Activated T-cell treated with anti-CD3 and anti-CD28 coated beads for 24 hours (primary cell): ENCODE measurements at places on chromosomes 2 and 18.

DNA sequence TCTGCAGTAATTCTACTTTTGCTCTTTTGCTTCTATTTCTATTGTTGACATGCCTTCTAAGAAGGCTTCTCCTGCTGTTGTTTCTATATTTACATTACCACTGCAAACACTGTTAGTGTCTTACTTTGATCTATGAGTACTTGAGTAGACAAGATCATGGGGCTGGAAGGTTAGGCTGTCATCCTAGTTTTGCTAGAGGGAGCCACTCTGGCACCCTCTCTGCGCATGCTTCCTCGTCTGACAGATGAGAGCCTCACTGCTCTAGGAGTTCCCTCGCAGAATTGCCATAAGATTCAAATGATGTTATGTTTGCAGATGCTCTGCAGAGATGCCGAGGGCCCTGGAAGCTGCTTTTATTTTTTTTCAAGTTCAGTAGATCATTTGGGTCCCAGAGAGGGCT, 185.6 kb downstream of the RNF144A start:
- no peak for DNase-seq

DNA sequence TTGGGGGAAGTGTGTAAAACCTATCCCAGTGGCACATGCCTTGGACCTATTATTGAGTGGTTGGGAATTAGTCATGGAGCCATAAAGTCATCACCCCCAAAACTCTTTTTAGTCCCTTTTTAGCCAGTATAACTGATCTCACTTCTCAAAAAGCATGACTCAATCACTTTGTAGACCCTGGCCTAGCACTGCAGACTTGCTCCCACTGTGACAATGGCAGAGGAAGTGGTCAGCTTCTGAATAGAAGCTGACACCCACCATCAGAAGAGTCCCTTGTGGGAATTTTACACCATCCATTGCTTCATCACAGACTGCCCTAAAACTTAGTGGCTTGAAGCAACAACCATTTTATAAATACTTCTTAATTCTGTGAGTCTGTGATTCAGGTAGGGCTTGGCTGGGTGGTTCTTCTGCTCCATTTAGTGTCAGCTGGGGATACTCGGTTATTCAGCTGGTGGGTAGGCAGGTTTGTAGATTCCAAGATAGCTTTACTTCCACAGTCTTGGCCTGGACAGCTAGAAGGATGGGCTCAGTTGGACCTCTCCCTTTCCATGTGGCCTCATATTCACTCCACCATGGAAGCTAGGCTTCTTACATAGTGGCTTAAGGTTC, 10.8 kb upstream of the ITGA6 start:
- no peak for DNase-seq

GRCh38 chr2:98310010-98310409, 36.2 kb upstream of the CNGA3 start:
- no peak for DNase-seq

- DNase-seq = no peak
Measured at GRCh38 chr2:108324531-108325255, 36.0 kb downstream of the SULT1C2 start.

GRCh38 chr18:50662177-50662576, 102.3 kb downstream of the MAPK4 start:
- DNase-seq = no peak

DNA sequence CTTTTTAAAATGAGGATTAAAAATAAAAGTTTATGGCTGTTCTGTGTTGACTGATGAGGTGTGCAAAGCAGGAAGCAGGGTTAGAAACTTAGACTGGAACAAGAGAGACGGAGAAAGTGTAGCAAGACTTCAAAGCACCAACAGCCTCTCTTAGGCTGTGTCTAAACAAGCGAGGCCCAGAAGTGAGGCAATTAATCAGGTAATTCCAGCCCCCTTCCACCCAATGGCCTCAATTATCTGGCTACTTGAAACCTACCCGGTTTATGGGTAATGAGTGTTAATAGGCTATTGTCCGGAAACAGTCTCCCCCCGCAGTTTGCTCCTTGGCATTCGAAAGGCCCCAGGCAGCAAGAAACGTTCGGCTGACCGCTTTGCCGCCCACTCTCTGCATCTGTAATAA, 171.7 kb upstream of the MYCN start:
- no peak for DNase-seq

- DNase-seq = no peak
Measured at GRCh38 chr2:222000326-222000725, 298.5 kb downstream of the PAX3 start.

DNA sequence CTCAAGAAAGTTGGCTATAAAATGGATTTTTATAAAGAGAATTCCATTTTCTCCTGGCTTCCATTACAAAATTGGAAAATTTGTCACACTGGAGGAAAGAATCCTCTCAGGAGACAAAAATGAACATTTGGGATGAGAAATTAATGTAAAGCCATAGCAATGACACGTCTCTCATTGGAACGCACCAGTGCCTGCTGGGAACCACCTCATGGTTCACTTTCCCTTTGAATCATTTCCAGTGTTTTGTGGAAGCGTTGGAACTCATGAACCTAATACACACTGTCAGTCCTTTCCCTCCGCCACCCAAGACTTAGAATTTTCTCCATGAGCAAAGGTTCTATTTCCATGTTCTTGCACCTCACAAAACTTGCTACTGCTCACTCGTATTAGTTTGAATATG, 21.0 kb upstream of the NRP2 start:
- no peak for DNase-seq

- no peak for DNase-seq
Measured at GRCh38 chr2:187051350-187051749, 202.4 kb upstream of the ZSWIM2 start.

GRCh38 chr2:105110295-105110829, 72.5 kb downstream of the MRPS9 start:
- DNase-seq = no peak

- DNase-seq = no peak
Measured at GRCh38 chr18:8684577-8684976, 20.8 kb upstream of the MTCL1 start.
